SJCRH30 (cell line): ENCODE measurements at places on chromosomes 2 and 18.

DNA sequence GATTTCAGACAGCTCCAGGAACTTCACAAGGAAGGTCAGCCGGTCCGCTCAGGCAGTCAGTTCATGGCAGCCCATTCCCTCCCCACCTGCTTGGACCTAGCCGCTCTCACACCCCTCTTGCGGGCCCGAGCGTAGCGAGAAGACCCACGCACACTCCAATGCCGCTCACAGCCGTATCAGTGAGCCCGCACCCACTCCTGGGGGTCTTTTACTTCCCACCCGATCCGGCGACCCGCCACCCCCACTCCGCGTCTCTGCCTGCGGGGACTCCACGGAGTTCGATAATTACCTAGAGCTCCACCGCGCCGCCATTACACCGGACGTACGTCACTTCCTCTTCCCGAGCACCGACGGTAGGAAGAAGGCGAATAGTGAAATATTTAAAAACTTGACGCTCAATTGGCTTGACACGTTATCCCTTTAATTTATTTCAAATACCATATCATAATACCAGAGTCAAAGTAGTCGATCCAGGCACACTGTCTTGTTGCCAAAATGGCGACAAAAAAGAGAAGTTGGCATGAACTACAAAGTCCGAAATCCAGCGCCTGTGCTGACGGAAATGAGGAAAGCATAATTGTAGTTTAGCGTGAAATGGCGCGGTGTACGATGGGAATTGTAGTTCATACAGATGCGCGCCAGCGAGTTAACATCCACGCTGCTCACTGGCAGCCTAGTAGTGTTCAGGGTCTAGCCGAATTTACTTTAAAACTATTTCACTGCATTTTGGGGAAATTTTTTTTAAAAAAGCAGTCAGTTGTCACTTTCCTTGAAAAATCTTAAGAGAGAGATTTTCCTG is at the start of gene CWC22:
Gene CWC22 (minus strand): TSS at position 517 of the 799 bp plus-strand sequence. CDS start 13,956 bp downstream, outside the sequence.
- DNase-seq, result peak; percentile 95

DNA sequence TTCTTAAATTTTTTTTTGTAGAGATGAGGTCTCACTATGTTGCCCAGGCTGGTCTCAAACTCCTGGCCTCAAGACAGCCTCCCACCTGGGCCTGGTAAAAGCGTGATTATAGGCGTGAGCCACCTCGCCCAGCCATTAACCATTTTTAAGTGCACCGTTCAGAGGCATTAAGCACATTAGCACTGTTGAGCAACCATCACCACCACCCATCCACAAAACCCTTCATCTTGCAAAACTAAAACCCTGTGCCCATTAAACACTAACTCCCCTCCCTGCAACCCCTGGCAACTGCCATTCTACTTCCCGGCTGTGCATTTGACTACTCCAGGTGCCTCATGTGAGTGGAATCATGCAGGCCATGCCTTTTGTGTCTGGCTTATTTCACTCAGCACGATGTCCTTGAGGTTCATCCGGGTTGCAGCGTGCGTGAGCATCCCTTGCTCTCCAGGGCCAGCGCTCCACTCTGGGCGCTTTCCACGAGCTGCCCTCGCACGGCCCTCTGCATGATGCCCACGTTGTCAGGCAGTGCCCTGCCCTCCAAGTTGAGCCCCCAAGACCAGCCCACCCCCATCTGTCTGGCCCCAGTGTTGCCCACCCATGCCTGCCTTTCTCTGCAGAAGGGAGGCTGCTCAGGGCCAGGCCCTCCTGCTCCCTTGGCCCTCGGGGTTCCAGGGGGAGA is 63.0 kb upstream of the GLI2 start:
- no peak for DNase-seq

DNA sequence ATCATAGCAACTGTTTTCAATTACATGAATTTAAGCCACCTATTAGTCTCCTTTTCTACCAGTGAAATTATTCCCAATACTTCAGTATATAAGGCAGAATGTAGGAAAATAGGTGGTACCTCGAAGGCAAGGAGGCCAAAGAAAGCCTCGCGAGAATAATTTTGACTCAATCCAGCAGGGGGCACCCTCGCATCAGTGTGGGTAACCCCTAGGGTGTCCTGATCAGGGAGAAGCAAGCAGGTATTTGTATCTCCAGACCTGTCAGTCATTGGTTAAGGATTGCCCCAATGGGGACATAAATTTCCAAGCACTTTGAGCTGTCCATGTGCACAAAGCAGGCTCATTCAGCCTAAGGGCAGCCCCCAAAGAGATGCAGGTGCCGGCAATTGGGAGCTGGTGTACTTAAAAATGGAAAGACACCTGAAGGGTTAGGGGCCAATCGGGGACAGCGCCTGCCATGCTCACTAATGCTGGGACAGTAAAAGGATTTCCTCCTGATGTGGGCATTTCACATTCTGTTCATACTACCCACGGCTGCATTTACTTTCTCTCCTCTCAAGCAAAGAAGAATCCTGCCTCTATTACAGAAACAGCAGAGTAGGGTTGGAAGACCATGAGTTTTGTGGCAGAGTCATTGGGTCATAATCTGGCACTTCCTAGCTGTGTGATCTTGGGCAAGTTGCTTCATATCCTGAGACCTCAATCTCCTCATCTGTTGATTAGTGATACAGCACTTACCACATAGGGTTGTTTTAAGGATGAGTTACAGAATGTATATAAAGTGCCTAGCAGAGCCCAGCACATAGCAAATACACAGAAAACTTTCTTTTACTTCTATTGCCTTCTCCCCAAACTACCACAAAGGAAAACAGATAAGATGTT is 136.1 kb downstream of the ICOS start:
- peak; percentile 61 for DNase-seq

DNA sequence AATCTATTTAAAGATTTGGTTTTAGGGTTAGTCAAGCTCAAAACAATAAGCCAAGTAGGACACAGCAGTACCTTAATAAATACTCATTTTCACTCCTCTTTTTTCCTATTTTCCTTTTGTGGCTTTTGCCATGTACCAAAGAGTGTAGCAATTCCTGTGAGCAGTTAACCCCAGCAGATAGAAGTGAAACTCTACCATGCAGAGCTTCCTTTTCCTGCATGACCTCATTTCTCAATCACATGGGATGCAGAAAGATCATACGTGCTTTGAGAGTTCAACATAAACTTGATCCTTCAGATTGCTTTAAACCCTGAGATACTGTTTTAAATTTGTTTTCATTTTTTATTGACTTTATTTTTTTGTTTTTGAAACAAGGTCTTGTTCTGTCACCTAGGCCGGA is 99.1 kb upstream of the ARHGAP15 start:
- no peak for DNase-seq

- DNase-seq, result no peak
Observed at GRCh38 chr2:64466478-64467085, 12.6 kb downstream of the LGALSL start.

- DNase-seq, result no peak
Observed at GRCh38 chr2:36670881-36671595, 25.5 kb upstream of the VIT start.

GRCh38 chr2:54497763-54498680 is 41.9 kb downstream of the SPTBN1 start:
- DNase-seq, result peak; percentile 55

- no peak for DNase-seq
Observed at GRCh38 chr2:20303966-20304365, 46.7 kb downstream of the PUM2 start.

- DNase-seq, result no peak
Observed at GRCh38 chr2:59032499-59032898, 791.4 kb upstream of the FANCL start.

GRCh38 chr2:62099523-62100175 is 96.3 kb upstream of the B3GNT2 start:
- no peak for DNase-seq

GRCh38 chr2:239826786-239827522 is 198.2 kb downstream of the NDUFA10 start:
- DNase-seq, result no peak

GRCh38 chr2:212640428-212640827 is 101.8 kb upstream of the ERBB4 start:
- DNase-seq, result no peak

GRCh38 chr2:10920764-10921388 is 9.1 kb downstream of the KCNF1 start:
- DNase-seq, result no peak

- DNase-seq, result no peak
Observed at GRCh38 chr2:23791030-23791429, 135.9 kb downstream of the ATAD2B start.

DNA sequence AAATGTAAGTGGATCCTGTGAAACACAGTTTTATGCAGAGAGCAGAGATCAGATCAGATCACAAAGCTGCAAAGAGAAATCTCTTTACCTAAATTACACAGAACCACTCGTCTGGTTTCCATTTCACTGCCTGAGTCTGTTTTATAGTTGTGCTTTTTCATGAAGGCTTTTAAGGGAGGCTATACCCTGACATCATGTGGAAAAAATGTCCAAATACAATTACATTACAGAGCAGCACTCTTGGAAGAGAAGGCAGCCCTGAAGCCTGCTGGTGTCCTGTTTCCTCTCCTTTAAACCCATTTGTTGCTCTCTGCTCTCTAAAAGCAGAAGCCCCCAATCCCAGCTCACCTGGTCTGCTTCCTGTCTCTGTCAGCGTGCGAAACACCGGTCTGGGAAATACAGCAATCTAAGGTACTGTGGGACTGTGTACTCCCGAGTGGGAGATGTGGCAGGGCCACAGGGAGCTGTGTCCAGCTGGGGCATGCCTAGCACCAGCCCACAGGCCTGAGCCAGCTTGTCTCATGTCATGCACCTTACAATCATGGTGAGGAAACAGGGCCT is 24.8 kb upstream of the ZFP36L2 start:
- DNase-seq, result peak; percentile 80

- DNase-seq, result no peak
Observed at GRCh38 chr2:157324331-157324843, 1.2 kb downstream of the ERMN start.

- no peak for DNase-seq
Observed at GRCh38 chr18:49751427-49752094, 61.8 kb downstream of the ACAA2 start.

- no peak for DNase-seq
Observed at GRCh38 chr2:229348128-229348527, 77.0 kb upstream of the PID1 start.

DNA sequence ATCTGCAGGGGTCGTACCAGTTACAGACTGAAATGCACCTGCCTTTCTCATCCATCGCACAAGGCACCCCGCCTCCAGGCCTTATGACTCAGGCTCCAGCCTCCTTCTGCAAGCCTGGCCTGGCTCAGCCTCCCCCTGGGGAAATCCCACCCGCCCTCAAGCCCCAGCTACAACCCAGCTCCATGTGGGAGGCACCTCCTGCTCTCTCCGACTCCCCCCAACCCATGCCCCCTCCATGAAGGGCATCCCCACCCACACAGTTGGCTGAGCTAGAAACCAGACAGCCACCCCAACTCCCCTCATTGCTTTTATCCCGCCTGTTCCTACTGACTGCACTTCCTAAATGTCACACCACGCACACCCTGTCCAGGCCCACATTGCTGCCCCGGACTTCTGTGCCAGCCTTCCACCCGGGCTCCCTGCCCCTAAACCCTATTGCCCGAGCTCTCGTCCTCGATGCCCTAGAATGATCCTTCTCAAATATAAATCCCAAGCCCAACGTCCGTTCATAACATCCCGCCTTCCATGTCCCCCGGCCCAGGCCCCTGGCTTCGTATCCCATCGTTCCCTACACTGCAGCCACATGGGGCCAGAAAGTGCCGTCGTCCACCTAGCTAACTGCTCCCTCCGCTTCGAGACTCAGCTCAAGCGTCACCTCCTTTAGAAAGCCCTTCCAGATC is 9.9 kb downstream of the DNMT3A start:
- no peak for DNase-seq

DNA sequence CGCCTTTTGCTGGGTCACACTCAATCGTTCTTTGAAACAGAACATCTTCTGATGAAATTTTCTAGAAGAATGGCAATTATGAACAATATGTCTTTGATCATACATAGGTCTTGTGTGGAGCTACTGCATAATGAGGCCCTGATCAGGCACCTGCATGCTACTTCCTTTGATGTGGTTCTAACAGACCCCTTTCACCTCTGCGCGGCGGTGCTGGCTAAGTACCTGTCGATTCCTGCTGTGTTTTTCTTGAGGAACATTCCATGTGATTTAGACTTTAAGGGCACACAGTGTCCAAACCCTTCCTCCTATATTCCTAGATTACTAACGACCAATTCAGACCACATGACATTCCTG is 532 bp downstream of the UGT1A5 start:
- no peak for DNase-seq

GRCh38 chr2:232308986-232309385 is 69.6 kb upstream of the ALPP start:
- no peak for DNase-seq

DNA sequence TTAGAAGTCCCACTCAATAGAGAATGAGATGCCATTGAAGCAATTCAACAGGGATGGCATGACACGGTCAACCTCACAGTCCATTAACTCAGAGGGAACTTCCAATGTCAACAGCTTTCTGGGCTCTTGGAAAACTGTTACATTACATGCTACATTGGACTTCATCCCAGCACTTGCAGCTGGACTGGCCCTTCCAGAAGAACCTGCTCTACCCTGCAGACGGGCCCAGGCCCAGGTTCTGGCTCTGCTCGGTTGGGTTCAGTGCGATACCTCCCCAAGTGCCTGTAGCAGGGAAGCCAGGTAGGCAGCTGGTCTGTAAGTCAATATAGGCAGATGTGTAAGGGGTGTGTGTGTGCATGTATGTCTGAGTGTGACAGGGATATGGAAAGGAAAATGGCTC is 12.9 kb downstream of the LAMA1 start:
- DNase-seq, result no peak

- DNase-seq, result no peak
Observed at GRCh38 chr18:14939141-14939540, 191.2 kb downstream of the ANKRD30B start.

DNA sequence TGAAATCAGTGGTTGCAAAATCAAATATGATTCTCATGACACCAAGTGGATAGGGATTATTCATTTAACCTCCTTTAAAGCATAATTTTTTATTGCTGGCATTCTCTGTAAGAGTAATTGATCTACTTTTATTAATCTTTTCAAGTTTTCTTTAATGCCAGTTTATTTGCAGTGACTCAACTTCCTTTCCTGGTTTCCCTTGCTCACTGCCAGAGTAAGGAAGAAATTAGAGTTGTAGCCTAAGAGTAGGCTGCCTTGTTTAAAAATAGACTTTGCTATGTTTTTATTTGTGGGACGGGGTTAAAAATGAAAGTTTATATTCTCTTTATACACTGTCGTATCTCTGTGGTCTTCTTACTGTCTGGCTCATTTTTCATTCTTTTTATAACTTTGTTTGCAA is 148.6 kb downstream of the WDR7 start:
- no peak for DNase-seq

DNA sequence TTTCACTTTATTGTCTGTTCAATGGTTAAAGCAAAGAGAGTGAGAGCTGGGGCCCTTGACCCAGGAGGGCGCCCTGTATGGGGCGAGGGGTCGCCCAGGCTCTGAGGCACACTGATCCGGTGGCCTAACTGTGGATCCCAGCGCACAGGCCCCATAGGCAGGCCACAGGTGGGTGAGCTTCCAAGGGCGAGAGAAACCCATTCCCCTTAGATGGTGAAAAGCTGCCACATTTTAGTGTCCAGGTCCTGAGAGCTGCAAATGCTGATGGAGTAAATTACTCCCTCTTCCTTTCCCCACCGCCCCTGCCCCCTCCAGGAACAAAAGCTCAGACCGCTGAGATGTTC is 5.9 kb upstream of the DLX2 start:
- DNase-seq, result no peak

GRCh38 chr2:24077535-24077877 is 1.4 kb upstream of the SF3B6 start:
- no peak for DNase-seq
